ENCODE measurements at places on chromosomes 11 and 22.

- no peak for DNase-seq
Measured at GRCh38 chr22:34903416-34903815, 162.5 kb upstream of the ISX start.

- DNase-seq = no peak
Measured at GRCh38 chr22:20211997-20212753, 55.9 kb downstream of the RTN4R start.

- DNase-seq = no peak
Measured at GRCh38 chr11:56396047-56396446, 16.4 kb upstream of the OR5AL1 start.

DNA sequence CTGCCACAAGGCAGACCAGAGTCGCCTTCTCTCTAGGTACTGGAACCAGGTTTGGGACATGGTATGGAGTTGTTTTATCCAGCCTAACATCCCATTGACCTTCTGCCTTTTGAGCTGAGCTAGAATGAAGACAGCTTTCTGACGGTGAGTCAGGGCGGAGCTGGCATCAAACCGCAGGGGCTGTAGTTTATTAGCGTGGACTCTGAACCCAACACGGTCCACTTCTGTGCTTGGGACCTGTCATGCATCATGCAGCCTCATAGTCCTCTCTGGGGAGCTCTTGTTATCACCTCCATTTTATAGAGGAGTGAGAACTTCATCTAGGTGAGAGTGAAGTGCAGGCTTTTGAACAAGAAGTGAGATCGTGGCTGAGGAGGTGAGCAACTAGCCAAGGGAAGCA is 8.3 kb downstream of the GAL3ST1 start:
- DNase-seq = no peak

DNA sequence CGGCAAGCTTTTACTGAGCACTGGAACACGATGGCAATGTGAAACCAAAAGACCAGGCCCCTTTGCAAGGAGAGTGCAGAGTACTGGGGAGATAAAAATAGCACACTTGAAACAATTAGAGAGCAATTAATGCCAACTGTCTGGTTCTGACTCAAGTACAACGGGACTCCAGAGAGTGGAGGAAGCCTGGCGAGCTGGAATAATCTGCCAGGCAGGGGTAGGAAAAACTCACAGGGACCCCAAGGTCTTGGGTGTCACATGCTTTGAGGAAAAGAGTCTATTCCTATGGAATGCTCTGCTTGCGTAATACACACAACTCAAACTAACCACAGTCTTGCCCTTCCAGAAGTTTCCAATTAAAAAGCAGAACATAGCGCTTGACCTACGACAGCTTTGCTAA is 113.0 kb upstream of the CLMP start:
- DNase-seq = no peak

DNA sequence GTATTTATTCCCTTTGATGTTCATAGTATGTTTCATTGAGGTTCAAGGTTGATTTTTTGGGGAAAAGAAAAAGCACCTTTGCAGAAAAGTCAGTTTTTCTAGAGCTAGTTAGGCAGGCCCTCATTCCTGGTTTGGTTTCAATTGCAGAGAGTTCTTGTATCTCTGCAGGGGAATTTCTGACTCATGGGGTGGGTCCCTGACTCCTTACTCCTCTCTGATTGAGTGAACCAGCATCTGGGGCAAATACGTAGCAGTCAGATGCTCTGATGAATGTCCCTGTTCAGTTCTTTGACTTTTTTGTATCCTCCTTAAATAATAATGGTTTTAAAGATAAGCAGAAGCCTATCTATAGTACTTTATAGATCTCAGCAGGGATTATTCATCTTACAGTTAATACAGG is 7.7 kb upstream of the NCR3LG1 start:
- DNase-seq = no peak

DNA sequence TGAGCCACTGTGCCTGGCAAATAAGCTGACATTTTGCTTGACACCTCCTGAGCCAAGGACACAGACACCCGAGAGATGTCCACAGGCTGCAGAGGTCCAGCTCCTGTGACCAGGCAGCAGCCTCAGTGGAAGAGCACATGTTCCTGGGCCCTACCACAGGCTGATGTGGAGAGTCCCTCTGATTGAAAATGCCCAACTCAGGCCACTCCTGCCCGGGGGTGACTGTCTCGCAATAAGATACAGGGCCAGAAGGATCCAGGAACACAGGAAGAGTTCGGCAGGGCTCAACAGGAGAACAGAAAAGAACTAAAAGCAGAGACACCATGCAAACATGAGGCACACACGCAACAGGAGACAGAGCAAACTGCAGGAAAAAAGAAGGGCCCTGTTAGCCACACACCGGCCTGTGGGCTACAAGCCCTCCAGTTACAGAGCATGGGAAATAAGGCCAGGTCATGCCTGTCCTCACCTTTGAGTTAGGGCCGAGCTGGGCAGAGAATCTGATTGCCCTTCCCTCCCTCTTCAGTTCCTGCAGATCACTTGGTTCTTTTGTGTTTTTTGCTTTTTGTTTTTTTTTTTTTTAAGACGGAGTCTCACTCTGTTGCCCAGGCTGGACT is 28.3 kb upstream of the MALAT1 start:
- DNase-seq = no peak

Data from CD4-positive, alpha-beta T cell treated with Interferon alpha-2 for 1 hour (primary cell).